Osteocyte (in vitro differentiated cells): ENCODE measurements at places on chromosomes 1 and 21. TPM values are rescaled to one million over a fixed set of nuclear protein-coding genes. Genes with fewer than 3 reads are reported as not detected.

DNA sequence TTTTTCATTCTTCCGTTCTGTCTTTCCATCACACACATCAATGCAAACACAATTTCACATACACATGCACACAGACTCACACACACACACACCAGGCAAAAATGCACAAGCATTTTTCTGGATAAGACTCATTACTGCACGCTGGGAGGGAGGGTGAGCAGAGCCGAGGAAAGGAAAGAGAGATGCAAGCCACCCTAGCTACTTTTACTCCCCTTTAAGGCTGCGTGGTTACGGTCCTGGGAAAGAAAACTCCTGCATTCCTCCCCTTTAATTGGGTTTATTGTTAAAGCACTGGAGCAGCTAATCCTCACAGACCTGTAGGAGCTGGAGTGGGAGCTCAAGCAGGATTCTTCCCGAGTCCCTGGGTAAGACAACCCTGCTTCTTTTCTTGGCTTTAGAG lies at the start of gene CAMK1G:
Gene CAMK1G, plus strand, starts transcription at position 307 of the 400 bp plus-strand sequence. CDS start 11,270 bp downstream, outside the sequence.
- no peak for DNase-seq

DNA sequence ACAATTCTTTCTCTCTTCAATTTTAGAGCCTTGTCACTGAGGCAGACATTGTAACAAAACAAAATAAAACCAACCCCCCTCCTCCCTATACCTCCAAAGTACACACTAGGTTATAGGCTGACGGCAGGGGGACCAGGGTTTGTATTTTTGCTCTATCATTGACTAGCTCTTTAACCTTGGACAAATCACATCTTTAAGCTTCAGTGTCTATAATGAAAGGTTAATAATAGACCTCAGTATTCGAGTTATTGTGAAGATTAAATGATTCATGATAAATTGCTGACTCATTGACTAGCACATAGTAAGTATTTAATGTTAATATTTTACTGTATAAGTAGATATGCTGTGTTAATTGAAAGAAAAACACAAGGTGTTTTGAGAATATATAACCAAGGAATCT lies 1267.6 kb upstream of the ADGRL2 start:
- no peak for DNase-seq

GRCh38 chr1:166032572-166033371 lies 134.0 kb downstream of the FAM78B start:
- DNase-seq = peak; percentile 77

DNA sequence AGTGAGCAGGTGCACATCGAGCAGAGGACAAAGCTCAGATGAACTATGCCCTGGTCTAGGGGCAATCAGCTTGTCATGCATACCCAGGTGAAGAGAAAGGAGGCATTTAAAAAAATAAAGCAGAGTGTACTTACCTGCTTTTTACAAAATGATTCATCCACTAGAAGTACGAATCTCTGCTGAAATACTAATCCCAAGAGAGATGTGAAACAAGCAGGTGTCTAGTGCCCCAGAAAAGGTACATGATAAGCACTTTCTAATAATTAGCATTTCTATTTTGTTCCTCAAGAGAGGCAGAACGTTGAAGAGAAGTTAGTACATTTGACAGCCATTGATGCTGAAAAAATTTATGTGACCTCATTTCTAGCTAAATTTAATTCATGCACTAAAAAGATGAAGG lies 31.1 kb downstream of the CHODL start:
- no peak for DNase-seq

Gene CYP4A11
- total RNA-seq = not detected in 2 replicates

Gene HSPA6
- not detected in 2 replicates for total RNA-seq

Gene HSD11B1
- not detected in 2 replicates for total RNA-seq
